ENCODE measurements at places on chromosomes 5 and 9.

GRCh38 chr5:100900142-100900795 lies 2.8 kb downstream of the ST8SIA4 start:
- peak; percentile 5 for DNase-seq

DNA sequence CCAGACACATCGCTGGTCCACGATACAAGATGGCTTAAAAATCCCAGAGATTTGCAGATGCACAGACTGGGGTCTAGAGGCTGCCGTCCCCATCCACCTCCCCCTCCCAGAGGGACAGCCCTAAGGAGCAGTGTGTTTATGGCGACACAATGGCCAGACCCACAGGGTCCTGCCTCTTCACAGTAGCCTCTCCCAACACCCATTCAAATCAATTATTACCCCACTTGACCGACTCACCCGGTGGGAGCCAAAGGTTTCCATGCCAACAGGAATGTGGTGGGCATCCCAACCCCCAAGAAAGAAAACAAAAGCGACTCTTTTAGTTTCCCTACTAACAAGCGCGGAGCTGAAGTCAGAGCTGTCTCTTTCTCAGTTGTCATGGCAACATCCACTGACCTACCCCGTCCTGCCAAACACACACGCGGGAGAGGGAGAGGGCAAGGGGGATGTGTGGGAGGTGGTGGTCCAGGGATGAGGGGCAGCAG lies 209.0 kb downstream of the TTLL11 start:
- DNase-seq: no peak

GRCh38 chr9:124242331-124243194 lies 15.2 kb upstream of the NEK6 start:
- DNase-seq: no peak

- no peak for DNase-seq
These were observed 111.2 kb upstream of the LRRTM2 start for GRCh38 chr5:138986186-138986800.

DNA sequence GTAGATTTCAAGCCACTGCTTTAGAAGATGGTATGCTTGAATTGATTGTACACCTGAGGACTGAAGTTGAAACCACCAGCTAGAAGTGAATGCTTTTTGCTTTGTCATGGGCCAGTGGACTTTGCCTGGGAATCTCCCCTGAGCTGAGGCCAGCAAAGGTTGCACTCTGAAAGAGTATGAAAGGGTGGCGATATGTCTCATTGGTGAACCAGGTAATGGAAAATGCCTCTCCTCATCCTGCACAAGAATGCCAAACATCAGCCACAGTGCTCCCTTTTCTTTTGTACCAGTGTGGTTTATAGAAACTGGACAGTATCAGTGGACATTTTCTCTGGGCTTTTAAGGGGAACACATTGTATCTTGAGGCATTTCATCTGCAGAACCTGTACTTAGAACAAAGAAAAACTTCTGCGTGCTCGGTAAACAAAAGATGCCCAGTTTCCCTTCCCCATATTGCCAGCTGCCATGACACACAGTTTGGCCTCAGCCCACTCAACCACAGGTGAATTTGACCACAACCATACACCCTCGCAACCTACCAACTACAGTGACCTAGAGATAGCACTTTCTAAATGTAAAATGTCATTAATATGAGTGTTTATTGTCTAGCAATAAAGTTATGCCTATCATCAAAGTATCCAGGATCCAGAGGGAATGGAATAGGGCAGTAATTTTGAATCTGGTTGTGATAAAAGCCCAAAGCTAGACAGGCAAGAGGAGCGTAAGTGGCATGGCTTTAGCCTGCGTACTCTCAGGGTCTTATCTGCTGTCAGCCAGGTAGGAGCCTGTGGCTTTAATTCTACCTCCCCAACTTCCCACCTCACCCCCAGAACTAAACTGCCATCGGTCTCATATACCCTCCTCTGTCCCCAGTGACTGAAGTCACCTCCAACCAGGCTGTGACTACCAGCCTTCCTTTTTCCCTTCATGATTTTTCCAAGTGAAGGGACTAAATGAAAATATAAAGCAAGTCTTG lies 79.5 kb upstream of the LHFPL2 start:
- DNase-seq: peak; percentile 78

DNA sequence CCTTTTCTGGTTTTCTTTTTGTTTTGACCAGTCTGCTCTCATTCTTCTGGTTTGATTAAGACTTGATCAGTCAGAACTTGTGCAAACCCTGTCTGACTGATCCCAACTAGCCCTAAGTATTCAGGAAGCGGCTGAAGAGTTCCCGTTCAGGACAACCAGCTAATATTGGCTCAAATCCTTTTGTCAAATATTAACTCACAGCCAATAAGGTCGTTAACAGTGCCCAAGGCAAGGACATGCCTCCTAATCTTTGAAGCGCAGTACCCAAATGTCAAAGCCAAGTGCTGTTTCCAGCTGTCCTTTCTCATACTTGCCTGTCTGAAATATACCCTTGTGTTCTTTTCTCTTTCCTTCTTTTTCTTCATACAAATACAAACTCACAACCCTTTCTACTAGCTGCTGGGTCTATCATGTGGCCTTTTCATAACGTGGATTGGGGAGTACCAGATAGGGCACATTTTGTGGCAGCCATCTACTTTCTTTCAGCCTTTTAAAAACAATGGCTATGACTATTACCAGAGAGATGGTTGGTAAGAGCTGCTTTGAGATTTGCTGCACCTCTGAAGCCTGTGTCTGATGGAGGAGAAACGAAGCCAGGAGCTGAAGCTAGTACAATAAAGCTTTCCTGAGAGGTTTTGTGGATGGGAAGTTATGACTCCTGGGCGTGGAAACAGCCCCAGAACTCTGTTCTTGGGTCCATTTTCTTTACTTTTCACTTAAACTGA lies 266.4 kb upstream of the ZNF608 start:
- peak; percentile 62 for DNase-seq

DNA sequence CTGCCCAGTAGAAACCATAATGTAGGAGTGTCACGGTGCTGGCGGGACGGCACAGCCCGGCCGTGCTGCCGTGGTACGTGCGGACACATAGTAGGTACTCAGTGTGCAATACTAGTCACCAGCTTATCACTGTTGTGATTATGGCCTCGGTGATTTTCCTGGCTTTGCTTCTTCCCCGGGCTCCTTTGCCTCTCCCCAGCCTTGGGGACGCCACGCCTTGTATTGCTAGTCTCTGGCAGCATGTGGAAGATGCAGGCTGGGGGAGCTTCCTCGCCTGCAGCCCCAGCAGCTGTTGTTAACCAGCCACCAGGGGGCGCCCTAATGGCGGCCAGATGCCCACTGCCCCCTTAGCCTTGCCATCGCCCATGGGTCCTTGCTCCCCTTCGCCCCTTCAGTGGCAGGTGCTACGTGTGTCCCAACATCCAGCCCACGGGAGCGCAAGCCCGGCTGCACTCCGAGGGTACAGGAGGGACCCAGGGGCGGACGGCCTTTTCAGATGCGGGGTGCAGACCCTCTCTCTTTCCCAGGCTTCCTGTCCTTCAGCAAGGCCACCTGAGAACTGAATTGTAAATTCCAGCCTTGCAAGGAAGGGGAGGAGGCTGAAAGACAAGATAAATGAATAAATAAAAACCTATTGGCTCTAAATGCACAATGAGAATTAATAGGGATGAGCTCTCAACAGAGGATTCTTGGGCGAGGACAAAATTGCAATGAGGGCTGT lies 8.0 kb downstream of the NTNG2 start:
- peak; percentile 48 for DNase-seq

GRCh38 chr9:121975801-121976277 lies 117.3 kb downstream of the TTLL11 start:
- DNase-seq: peak; percentile 49

DNA sequence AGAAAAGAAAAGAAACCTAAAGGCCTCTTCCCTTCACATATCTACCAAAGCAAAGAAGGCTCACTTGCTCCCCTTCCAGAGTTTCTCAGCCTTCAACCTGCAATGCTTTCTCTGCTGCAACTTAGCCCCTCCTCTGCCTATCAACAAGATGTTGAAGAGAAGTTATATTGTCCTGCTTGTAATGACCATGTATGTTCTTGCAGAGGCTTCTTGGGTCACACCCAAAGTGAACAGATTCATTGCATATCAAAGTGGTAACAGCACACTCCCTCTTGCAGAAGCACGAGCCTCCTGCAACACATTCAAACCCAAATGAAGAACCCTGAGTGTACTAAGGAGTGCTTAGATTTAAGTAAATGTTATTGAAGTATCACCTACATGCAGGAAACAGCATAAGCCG lies 494.3 kb downstream of the NTRK2 start:
- DNase-seq: no peak

DNA sequence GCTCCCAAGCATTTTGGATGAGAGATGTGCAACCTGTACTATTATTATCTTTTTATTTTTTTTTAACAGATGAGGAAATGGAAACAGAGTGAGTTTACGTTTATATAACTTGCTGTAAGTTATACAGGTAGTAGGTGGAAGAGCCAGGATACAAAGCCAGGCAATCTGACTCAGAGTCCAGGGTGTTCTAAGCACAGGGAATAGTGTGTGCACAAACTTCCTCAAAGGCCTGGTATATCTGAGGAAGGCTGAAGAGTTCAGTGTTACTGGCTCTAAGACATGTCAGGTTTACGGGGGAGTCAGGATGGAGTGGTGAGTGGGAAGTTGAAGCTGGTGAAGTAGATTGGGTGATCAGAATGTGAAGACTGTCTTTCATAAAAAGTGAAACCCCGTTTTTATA lies 353.6 kb downstream of the KDM4C start:
- DNase-seq: no peak

- no peak for DNase-seq
These were observed 670 bp upstream of the PURA start for GRCh38 chr5:140113180-140113698.

- no peak for DNase-seq
These were observed 43.0 kb upstream of the CDH12 start for GRCh38 chr5:22896152-22896551.

DNA sequence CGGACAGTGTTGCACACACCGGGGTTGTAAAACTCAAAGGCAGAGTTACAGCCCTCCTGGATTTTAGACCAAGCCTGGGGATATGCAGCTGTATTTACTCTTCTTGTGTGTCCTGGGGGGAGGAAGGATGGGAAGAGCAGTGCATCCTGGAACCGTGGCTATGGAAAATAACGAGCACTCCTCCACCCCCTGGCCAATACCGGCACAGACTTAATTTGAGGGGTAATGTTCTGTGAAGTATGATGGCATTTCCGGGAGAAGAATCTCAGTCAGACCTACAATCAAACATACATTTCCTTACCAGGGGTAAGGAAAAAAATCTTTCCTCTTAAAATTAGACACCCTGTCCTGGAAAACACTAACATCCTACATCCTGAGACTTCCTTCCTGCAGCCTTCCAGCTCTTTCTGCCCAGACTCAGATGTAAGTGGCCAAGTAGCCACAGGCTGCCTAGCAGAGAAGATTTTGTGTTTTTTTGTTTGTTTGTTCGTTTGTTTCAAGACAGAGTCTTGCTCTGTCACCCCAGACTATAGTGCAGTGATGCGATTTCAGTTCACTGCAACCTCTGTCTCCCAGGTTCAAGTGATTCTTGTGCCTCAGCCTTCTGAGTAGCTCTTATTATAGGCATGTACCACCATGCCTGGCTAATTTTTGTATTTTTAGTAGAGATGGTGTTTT lies 11.0 kb upstream of the ERMP1 start:
- DNase-seq: peak; percentile 66

- no peak for DNase-seq
These were observed 39.9 kb downstream of the SHC3 start for GRCh38 chr9:89138463-89139390.

- no peak for DNase-seq
These were observed 128.5 kb downstream of the MED27 start for GRCh38 chr9:131951155-131951554.

GRCh38 chr5:56303511-56303910 lies 70.4 kb upstream of the ANKRD55 start:
- DNase-seq: no peak

- peak; percentile 16 for DNase-seq
These were observed 223.0 kb downstream of the AUH start for GRCh38 chr9:91138760-91139159.

DNA sequence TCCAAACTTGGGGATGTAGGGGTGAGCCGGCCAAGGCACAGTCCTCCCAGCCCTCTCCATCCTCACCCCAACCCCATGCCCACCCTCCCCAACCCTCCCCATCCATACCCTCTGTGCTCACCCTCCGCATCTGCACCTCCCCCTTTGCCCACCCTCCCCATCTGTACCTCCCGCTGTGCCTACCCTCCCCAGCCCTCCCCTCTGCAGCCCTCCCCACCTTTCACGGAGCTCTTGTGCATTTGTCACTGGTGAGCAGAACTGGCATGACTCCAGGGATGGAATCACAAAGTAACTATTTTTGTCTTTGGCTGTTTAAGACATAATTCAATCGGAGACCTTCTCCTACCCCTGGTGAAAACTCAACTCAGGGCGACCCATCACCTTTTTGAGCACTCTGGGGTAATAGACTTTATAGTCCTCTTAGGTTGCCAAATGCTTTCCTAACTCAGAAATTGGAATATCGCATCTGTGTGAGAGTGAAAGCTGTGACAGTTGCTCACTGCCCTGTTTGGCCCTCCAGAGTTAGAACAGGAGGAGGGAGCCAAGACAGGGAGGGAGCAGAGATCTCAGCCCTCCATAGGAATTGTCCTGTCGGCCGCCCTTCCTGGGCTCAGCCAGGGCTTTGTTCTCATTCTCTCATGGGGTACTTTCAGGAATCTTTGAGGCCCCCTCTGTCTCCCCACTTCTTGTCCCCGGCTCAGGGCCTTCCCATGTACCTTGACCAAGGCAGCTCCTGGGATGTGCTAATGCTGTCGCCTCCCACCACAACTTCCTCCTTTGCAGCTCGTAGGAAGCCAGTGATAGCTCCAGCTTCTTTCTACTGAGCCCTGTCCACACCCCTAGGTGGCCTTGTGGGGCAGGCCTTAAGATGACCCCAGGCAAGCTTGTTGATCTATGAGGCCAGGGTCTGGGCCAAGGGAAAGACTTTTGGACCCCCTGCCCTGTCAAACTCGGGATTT lies 36.2 kb downstream of the OTULIN start:
- no peak for DNase-seq

DNA sequence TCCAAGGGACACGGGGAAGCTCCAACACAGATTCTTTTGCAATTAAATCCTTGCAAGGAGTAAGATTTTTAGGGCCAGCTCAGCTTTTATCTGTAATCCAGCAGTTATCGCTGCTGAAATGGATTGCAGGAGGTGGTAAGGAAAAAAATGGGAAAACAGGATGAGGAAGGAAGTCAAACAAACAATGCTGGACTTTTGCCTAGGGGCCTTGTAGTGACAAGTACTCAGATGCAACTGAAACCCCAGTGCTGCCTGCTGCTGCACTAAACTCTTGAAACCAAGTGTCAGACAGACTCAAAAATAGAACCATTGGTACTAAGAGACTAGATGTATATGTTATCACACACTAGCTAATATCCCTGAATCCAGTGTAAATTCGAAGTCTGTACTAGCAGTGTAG lies 309.2 kb downstream of the CTNND2 start:
- DNase-seq: no peak

Measured in HT-29 (cell line).